Stimulated activated CD8-positive, alpha-beta memory T cell treated with anti-CD3 and anti-CD28 coated beads, Interleukin-15, amount 100 ng/mL, for 1 hour (primary cell): ENCODE measurements at places on chromosomes 2 and 18.

DNA sequence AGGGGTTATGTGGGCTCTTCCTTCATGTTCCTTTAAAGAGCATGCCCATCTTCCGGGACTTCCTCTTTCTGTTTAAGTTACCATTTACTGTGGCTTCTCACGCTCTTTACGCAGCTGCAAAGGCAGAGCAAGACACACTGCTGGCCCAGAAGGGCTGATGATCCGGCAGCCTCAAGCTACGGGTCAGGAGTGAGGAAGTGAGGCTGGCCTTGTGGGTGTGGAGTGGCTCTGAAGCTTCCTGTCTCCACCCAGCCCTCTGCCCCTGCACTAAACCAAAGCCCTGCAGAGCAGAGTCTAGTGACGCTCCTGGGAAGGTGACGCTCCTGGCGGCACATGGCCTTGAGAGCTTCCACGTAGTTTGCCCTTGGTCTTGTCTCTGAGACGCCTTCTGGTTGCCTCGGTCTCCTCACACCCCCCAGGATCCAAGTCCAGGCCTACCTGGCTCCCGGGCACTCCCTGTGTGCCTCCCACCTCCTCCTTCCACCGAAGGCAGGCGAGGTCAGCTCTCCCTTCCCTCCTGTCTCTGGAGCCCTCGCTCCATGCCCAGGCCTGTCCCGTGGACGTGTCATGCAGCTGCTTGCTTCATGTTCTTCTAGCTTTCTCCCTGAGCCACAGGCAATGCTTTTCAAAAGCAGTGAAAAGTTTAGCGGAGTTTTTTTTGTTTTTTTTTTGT, 50.3 kb downstream of the ARL4C start:
- DNase-seq, result peak; percentile 48

DNA sequence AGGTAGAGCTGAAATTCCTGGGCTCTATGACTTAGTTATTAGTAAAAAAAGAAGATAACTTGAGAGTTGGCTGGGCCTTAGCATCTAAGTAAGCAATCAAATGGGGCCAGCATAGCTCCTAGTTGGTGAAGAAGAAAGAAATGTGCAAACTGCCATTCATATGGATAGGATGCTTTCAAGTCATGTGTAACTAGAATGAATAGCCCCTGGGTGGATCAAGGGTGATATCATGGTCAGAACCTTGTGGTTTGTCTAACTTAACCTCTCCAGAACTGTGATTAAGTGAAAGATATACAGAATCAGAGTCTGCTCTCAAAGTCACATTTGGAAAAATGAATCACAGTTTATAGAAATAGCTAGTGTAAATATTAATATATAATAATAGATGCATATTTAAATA, 198.7 kb upstream of the DTNA start:
- DNase-seq, result no peak

- DNase-seq, result no peak
Observed at GRCh38 chr2:170371231-170371998, 193.5 kb downstream of the MYO3B start.

DNA sequence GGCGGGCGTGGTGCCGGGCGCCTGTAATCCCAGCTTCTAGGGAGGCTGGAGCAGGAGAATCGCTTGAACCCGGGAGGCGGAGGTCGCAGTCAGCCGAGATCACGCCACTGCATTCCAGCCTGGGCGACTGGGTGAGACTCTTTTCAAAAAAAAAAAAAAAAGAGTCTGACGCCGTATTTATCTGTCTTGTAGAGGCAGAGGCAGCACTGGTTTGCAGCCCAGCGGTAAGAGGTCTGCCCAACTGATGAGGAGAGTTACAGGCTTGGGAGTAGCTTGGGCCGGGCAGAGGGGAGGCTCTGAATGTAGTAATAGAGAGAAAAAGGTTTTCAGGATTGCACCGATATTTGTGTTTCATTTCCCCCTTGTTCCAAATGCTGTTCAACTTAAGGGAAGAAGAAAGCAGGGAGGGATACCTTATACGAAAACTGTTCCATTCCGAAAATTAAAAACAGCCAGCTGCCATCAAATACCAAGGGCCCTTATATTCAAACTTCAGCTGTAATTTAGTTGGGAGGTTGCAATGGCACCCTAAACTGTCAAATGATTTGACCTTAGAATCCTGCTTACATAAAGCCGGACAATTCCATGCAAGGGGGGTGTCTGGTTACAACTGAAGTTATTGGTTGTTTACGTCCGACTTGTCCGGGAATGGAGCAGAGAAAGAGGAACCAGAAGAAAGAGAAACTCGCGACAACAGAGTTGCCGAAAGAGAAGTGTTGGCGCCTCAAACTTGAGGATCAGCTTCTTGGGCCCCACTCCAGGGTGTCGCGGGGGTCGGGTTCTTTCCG, 9.2 kb upstream of the SP9 start:
- no peak for DNase-seq

- no peak for DNase-seq
Observed at GRCh38 chr2:188495969-188496431, 204.3 kb downstream of the GULP1 start.

- no peak for DNase-seq
Observed at GRCh38 chr18:49227001-49227380, 233.5 kb downstream of the DYM start.

DNA sequence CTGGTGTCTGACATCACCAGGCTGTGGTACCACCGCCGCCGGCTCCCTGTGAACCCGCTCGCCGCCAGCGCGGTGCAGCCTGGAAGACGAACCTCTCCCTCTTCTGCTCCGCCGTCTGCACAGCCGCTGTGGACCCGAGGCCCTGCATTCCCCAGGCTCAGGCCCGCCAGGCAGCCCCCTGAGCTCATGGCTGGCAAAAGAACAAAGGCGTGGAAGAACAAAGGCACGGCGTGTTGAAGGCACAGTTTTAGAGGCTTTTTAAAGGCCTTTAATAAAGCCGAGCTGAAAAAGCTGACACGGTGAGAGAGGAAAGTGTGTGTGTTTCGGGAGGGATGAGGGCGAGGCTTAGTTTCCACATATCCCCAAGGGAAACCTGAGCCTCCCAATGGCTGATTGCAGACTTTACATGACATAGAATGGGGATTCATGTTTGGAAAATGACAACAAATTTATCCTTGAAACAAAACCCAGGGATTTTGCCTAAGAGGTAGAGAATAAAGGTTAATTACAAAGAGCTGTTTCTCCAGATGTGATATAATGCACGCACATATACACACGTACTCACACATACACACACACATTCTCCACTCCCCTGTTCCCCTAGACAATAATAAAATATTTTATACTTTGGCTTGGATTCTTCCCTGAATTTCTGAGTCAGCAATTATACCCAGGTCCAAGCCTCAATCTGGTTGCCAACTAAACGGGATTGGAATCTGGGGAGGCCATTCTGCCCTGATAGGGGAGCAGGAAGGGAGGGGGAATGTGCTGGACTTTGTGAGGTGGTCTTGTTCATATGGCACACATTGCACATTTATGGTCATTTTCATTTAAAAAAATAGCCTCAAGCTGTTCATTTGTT, 39.7 kb downstream of the RFX8 start:
- no peak for DNase-seq

GRCh38 chr2:237968048-237968862, 1.4 kb downstream of the UBE2F start:
- DNase-seq, result peak; percentile 12

- DNase-seq, result no peak
Observed at GRCh38 chr18:2036086-2036485, 535.2 kb downstream of the METTL4 start.

GRCh38 chr18:64699081-64699480, 550.2 kb upstream of the LINC00305 start:
- no peak for DNase-seq

- DNase-seq, result no peak
Observed at GRCh38 chr2:233791883-233792329, 13.8 kb downstream of the MROH2A start.

DNA sequence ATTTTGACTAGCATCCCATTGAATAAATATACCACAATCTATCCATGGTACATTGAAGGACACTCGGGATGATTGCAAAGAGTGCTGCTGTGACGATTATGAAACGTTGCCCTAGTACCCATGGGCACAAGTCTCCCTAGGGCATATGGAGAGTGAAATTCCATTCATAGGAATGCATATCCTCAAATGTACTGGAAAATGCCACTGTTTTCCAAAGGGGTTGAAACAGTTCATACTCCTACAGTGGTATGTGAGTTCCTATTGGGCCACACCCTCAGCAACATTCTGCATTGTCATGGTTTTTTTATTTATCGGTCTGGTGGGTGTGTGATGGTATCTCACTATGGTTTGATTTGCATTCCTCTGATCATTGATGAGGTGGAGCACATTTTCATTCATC, 130.6 kb downstream of the TWIST2 start:
- no peak for DNase-seq

- DNase-seq, result no peak
Observed at GRCh38 chr2:59184276-59185020, 943.3 kb upstream of the FANCL start.
